GM12864 (cell line): ENCODE measurements at places on chromosomes 6 and 20.

DNA sequence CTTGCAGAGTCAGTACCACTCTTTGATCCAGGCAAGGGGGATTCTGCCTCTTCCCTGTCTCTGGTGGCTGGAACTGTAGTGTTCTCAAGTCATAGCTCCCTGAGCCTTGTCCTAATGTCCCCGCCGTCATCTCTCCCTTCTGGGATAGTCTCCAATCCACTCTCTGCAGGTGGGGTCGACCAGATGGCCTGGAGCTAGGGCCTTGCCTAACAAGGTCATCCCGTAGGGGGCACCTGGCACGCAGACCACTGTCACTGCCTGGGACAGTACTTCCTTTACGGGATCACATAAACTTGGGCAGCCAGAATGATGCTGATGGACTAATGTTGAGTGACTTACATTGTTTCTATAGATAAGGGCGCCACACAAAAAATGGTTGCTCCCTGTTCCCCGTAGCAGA lies 118.9 kb upstream of the SLC22A23 start:
- DNase-seq = no peak

- peak; percentile 95 for DNase-seq
Observed at GRCh38 chr20:25318471-25319240, 70.8 kb downstream of the PYGB start.

DNA sequence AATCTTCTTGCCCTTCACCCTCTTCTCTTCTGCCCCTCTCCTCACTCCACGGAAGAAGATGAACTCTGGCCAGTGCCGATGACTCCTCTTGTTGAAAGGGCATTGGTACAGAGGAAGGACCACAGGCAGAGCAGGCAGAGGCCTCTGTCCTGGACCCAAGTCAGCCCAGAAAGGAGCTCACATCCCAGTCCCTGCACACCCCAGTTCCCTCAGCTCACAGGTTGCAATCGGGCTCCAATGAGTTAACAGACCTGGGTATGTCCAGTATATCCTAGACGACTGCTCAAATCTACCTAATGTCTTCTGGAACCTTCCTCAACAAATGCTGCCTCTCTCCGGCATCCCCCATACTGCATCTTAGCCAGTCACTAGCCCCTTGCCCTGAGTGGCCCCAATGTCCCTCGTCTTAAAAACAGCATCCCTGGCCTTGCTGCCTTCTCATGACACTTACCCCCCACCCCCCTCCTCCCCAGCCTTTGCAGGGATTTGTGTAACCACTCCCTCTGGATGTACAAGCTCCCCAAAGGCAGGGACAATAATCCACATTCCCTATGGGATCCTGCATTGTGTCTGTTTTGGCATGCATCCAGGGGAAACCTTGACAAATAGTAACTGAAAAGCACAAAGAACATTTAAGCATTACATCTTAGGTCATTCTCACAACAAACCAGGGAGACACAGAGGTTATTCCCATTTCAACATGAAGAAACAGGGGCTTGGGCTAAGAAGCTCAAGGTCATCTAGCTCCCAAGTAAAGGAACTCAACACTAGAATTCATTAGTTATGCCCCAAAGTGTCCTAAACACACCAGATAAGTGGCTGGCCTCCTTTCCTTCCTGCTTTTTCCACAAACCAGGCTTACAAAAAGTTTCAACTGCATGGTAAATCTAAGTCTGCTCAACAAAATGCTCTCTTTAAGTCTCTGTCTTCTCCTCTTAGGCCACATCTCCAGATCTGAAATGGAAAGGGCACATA lies 45.1 kb downstream of the TRERF1 start:
- no peak for DNase-seq

DNA sequence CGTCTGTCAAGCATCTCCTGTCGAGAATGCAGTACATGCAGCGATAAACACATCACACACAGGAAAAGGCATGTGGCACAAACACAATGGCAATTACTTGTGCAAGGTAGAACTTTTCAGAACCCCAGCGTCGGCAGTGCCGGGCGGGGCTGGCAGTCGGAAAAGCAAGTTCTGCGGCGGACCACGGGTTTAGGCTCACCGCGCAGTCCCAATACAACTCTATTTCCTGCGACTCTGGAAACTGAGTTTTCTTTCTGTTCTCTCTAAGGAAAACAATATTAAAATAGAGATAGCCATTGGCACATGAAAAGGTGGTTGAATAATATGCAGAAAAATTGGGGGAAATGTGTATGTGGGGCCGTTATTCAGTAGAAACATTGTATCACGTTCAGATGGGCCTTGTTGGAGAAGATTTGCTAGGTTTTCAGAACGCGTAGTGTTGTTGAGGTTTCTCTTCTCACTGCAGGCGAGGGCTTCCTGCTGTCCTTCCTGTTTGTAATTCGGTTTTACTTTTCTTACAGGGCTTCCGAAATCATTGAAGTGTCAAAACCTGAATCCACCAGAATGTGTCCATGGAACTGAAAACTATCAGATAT lies 369.5 kb downstream of the THBS2 start:
- no peak for DNase-seq

DNA sequence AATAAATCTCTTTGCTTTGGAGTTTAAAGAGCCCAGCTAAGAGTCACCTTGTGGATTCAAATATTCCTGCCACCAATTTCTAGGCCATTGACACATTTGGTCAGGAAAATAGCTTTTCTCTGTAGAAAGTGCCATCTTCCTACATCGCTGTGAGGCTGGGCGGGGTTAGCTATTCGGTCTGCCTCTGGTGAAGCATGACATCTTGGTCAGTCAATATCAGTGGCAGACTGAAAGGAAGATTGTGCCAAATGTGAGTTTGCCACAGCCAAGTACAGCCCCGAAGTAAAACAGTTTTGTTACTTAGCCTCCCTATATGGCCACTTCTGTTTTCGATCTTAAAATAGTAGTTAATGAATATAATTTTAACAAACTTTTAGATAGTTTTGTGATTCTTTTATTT lies 65.5 kb upstream of the FABP7 start:
- DNase-seq = no peak

DNA sequence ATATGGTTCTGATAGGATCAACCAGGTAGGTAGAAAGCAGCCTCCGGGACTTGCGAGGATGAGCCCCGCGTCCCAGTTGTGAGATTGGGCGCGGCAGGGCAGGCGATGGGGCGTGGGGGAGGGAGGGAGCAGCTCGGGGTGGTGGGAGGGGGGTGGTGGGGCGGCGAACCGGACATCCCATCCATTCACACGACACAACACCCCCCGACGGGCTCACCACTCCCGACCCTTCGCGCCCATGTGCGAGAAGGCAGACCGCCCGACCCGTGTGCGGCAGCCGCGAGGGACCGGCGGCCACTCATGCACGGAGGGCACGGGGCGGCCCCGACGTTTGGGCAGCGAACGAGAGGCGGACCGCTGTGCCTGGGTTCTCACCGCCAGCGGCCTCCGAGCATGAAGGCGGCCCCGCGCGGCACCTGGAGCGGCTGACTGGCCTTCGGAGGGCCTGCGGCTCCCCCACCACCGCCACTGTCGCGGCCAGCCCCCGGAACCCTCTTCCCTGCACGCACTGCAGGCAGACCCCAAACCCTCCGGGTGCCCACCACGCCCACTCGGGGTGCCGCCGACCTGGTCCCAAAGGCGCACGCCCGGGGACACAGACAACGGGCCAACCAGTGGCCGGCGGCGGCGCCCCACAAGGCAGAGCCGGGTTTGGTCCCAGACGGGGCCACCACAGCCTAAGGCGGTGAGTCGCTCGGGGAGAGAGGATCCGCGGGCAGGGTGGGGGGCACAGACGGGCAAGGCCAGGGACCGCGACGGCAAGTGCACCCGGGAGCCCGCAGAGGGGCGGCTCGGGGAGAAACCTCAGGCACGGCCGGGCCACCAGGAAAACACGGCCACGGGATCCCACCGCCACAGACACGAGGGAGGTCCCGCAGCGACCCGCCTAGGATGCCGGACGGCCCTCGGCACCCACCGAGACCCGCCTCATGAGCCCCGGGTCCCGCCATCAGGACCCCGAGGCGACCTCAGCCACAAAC lies 769.2 kb upstream of the DEFB115 start:
- no peak for DNase-seq

DNA sequence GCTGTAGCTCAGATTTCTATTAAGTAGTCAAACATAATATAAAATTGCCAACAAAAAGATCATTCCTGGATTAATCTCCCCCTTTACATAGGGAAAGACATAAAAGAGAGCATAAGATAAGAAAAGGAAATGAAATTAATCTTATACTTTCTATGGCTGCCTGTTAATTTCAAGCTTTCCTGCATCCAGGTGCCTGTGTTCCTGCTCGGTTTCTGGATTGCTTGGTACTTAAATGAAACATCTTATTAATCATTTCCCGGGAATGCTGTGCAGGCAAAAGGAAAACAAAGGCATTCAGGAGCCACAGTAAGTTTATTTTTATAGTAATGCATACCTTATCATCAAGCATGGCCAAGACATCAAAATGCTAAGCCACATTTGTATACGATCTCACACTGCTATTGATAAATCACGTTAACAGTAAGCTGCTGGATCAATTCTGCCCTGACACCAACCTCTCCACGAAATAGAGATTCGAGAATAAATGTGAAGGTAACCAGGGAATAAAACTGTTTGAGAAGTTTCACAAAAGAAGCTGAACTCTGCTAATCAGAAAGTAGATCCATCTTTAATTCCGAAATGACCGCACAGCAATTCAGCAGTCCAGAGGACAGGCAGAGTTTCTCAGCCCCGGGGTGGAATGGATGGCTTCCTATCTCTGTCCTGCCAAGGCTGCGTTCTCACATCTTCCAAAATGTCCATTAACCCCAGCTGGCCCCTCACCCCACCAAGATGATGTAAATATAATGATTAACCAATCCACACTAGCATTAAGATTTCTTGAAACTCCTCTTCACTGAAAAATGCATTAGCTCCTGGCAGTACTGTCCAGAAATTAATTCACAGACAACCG lies 32.6 kb upstream of the APCDD1L start:
- DNase-seq = no peak

DNA sequence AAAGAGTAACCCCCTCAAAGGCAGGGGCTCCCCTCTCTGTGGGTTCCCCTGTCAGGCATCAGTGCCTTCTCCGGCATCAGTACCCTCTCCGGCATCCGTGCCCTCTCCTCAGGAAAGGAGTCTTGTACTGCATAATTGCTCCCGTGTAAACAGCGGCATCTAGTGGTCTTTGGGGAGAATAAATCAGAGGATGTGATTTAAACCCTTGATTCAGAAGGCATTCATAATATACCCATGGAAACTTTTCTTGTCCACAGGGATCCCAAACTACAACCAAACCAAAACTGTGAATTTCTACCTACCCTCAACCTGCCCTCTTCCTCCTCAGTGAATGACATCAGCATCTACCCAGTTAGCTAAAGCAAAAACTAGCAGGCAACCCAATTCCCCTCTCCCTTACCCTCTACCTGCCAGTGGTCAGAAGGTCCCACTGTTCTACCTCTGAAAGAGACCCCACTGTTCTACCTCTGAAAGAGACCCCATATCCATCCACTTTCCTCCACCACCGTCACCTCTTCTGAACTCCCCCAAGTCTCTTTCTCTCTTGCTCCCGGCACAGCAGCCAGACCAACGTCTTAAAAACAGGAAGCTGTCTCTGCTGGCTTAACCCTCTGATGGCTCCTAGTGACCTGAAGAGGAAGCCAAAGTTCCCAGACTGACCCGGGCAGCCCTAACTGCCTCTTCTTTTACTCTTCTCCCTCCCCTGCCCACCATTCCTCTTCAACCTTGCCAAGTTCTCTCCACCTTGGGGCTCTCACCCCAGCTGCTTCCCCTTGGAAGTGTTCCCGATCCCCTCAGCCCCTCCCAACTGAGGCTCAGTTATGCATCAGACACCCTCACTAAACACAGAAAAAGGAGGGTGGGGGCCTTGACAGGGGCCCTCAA lies 27.2 kb downstream of the UBE2V1 start:
- DNase-seq = no peak
